Amniotic stem cell (primary cell): ENCODE measurements at places on chromosomes 16 and 17.

DNA sequence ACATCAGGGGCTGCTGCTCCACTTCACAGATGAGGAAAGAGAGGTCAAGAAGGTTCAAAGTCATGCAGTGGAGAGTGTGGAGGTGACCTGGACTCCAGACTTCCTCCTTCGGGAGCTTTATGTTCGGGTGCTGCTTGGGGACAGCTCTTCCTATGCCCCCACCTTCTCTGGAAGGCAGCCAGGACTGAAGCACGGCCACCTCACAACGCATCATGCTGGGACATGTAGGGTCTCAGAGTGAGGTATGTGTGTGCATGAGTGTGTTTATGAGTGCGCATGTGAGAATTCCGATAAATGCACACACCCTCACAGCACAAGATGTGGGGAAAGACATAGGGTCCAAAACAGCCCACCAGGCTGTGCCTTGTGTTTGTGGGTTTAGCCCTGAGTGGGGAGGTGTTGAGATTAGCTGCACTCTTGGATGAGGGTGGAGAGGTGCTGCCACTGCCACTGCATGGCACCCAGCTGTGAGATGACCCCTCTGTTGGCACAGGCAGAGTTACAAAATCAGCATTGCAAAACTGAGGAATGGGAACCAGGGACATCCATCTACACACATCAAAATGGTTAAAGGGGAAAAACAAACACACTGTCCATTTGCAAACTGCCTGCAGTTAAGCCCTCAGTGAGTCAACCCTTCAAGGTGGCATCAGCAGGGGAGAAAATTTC lies 367.4 kb downstream of the SEC14L1 start:
- DNase-seq = no peak

- no peak for DNase-seq
Observed at GRCh38 chr16:6032438-6032837, 934.8 kb upstream of the EEF2KMT start.

GRCh38 chr16:67393788-67394154 lies 473 bp upstream of the TPPP3 start:
- no peak for DNase-seq

DNA sequence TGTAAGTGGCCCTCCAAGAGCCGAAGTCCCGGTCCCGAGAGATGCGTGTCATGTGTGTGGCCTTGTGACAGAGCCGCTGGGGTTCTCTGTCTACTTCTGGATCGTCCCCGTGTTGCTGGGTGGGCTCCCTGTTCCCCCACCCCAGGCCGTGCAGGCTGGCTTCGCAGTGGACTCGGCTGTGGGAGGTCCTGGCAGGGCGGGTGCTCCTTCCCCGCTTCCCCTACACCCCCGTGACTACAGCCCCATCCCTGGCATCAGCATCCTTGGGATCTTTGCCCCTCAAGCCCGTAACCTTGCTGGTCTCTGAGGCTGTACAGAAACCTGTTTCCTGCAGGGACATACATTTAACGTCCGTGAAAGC lies 136.3 kb downstream of the BANP start:
- no peak for DNase-seq

- DNase-seq = no peak
Observed at GRCh38 chr17:2025220-2025621, at the start of gene RTN4RL1. Gene RTN4RL1, minus strand, starts transcription at chr17:2025334. Its CDS starts 469 bp downstream, at chr17:2024865.

GRCh38 chr16:67226295-67226803 lies 581 bp upstream of the TMEM208 start:
- DNase-seq = no peak

DNA sequence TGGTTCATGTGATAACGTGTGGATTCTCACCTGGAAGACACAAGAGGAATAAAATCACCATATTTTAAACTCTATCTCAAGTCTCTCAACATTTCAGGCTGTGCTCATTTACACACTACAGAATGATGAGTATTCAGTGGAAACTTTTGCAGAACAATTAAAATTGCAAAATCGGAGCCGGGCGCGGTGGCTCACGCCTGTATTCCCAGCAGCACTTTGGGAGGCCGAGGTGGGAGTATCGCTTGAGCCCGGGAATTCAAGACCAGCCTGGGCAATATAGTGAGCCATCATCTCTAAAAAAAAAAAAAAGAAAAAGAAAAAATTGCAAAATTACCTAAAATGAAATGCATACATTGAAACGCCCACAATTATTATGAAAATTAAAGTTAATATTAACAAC lies 825.9 kb downstream of the KCNJ18 start:
- DNase-seq = no peak

- no peak for DNase-seq
Observed at GRCh38 chr17:43756201-43756600, 2.4 kb downstream of the SOST start.

DNA sequence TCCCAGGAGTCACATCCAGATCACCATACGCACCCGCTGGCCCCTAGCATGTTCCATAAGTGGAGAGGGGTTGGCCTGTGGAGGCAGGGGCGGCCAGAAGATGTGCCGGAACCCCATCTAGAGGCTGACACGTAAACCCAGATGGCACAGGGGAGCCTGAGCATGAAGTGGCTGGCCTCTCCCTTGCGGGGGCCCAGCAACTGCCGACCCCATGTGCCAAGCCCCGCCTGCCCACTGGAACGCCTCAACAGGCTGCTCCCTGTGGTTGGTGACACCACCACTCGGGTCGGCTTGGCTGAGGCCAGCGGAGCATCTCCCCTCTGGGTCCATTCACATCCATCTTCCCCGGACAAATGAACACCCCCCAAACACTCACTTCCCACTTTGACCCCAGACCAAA lies 9.5 kb downstream of the BCAR1 start:
- no peak for DNase-seq

DNA sequence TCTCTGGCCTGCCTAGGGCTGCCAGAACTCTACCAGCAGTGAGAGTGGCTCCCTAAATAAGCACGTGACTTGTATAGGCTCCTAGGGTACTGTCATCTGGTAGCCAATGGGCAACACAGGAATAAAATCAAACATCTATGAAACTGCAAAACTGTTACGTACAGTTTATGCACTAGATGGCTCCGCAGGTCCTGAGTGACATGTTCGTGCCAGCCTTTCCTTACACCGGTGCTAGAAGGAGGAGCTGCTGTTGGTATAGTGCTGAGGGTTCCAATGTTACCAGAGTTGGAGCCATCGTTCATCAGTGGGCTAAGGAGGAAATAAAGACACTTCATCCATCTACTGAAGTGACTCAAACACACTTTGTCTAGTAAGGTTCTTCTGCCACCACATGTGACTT lies 63.2 kb upstream of the TRAP1 start:
- no peak for DNase-seq

GRCh38 chr16:27974896-27975540 lies 88.5 kb downstream of the GSG1L start:
- DNase-seq = no peak

DNA sequence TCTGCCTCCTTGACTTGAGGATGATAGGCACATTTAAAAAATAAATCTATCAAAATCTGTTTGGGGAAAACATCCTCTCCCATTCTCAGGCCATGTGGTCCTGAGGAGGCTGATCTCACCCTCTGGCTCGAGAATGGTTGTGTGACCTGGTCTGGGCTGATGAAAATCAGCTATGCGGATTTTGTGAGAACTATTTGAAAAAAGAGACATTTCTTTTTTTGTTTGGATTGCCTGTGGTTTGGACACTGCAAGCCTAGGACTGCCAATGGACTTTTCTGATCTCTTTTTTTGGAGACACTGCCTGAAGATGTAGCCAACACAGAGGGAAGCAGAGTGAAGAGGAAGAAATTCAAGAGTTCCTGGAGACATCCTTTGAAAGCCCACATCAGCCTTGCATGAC lies 145.9 kb downstream of the HS3ST3B1 start:
- no peak for DNase-seq

DNA sequence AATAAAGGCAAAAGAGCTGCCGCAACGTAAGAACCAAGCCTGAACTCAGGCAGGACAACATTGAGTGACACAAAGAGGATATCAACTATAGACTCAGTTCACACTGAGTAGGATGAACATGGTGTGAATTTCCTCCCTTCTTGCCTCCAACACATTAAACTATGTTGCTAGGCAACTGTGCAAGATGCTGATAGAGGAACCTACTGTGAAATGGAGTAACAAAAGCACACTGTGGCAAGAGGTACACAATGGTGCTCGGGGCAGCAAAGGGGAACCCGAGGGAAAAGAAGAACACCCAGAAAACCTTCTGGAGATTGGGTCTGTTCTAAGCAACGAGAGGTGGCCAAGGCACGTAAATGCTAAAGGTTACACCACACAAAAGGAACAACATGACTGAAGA lies 34.1 kb downstream of the GRB2 start:
- no peak for DNase-seq

DNA sequence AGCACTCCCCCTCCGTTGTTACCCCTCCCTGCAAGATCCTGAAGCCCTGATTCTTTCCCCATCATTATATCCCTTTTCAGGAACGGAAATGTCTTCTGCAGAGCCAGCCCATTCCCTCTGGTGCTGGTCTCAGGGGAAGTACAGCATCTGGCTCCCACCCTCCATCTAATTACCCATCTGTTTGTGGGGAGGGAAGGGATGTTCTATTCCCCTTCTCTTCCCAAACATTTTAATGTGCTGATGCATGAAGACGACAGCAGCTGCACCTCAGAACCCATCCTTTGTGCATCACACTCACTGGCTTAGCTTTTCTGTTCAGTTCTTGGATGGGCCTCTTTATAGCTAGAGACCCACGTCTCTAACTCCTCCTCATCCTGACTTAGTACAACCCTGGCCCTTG lies 367.2 kb downstream of the CDH13 start:
- DNase-seq = no peak

DNA sequence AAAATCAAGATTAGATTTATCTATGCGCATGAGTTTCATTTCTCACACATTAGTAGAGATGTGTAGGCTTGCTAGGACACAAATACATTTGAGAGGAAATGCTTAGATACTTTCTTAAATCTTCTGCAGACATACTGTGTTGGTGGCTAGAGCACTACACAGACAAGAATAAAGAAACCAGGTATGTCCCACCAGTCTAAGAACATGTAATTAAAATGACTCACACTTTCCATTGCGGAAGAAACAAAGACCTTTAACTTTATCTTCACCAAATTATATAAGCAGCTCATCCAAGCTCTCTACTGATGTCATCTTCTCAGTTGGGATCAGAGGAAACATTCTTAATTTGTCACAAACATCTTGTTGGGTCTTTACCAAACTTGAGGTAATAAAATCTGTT lies 12.5 kb downstream of the GABARAPL2 start:
- no peak for DNase-seq

DNA sequence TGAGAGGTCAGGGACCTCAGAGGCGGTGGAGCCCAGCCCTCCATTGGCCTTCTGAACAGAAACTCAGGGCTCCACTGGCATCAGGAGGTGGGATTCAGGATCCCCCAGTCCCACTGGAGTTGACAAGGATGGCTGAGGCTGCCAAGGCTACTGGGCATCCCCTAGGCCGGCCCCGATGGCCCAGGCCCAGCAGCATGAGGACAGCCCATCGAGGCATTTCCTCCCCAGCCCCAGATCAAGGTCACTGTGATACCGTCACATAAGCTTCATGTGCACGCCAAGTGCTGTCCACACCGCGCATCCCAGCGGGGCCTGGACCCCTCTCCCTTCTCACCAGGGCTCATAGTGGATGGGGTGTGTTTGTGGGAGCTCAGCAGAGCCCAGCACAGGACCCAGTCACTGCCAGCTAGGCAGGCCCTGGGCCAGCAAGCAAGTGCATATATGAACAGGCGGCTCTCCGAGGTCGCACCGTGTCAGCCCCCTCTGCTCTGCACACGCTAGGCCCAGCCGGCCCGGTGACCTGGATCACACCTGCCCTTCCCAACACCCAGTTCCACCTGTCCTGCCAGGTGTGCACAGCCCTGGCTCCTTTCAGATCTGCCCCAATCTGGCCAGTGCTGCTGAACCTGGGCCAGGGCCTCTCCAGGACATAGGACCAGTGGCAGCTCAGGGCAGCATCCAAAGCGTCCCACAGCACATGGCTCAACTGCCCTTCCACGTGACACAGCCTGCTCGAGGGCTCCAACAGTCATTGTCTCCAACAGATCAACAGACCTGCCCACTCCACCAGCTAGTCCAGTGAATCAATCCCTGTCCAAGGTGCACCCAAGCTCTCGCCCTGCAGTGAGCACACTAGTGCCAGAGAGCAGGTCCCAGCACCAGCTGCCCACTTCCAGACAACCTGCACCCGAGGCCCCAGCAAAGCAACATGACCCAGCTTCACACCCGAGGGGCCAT lies 32.8 kb upstream of the RASD1 start:
- no peak for DNase-seq

DNA sequence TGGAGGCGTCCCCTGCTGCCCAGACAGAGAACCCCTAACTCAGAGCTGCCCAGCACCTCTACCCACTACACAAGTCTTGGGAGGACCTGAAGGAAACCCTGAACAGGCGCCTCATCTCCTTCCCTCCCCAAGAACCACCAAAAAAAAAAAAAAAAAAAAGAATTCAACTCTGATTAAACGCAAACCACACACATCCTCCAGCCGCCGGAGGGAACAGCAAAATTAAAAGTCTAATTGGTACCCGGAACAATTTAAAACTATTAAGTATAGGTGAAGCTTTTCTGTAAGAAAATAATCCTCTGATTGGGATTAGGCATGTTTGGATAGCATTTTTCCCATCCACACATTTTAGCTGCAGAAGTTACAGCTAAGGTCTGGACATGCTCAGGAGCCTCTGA lies 202.7 kb downstream of the ZNF423 start:
- DNase-seq = no peak

DNA sequence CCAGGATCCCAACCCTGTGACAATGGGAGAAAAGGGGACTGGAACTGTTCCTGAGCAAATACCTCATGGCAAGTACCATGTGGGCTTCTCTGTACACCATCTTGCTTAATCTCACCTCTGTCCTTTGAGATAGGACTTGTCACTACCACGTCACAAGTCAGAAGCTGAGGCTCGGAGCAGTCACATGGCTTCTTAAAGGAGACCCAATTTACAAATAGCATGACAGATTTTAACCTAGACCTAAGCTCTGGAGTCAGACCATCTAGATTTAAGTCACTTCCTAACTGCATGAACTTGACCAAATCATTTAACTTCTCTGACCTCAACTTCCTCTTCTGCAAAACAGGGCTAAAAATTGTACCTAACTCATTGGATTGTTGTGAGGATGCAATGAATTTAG lies 36.0 kb upstream of the CCL1 start:
- no peak for DNase-seq

GRCh38 chr16:34803683-34804416 lies 1344.4 kb downstream of the TP53TG3F start:
- DNase-seq = no peak
